ENCODE measurements at places on chromosomes 6 and 20.
A peak's percentile ranks its signal among the peaks of the same experiment; 100 is the strongest.

DNA sequence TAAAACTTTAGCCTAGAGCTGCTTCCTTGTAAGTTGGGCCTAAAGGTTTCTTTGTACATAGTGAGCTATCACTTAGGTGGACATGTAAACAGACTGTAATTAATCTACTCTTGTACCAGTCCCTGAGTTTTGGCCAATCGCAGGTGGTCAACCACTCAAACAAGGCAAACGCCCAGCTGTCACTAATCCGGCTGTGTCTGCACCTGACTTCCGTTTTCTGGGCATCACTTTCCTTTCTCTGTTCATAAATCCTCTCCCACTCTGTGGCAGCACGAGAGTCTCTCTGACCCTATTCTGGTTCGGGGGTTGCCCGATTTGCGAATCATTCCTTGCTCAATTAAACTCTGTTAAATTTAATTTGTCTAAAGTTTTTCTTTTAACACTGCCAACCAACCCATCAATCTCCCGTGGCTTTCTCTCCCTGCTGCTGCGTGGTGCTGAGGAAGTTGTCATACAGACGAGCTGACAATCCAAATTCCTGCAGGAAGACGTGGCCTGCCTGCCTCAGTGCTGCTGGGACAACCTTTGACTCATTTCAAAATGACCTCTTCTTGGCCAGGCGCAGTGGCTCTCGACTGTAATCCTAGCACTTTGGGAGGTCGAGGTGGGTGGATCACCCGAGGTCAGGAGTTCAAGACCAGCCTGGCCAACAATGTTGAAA lies 206.3 kb downstream of the QKI start:
- no peak for DNase-seq

DNA sequence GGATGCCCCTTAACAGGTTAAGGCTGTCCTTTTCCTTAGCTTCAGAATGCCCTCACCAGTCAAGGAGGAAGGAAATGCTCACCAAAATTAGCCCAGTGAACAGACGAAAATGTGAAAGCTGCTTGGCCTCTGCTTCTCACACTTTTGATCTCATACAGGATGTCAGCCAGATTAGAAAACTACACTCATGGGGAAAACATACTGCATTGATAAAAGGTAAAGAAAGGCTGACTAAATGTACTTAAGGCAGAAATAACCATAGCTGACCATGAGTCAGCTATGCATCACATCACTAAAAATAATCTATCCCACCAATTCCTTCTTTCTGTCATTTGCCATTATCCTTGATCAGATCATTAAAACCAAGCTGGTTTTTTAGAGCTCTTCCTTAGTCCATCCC lies 198.4 kb upstream of the TENT5A start:
- DNase-seq = no peak

GRCh38 chr6:154229786-154230185 lies 126.8 kb downstream of the IPCEF1 start:
- no peak for DNase-seq

DNA sequence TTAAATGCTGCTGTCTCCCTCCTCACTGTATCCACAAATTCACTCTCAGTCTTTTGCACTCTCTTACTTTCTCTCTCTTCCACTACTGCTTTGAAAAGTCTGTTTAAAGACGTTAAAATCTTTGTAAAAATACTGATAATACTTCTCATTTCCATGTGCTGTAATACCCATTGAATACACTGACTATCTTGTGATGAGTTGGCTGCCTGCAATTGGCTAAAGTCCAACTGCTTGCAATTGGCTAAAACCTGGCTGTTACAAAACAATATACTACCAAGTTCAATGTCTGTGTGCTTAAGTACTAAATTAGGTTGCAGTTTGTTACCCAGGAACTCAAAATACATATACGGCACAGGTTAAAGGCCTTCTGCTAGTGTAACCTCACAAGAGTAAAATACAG lies 264.8 kb downstream of the THBS2 start:
- DNase-seq = no peak

- no peak for DNase-seq
Observed at GRCh38 chr6:3309391-3310050, 50.8 kb downstream of the PSMG4 start.

GRCh38 chr6:112253841-112254816 lies at the start of gene LAMA4:
TSS of gene LAMA4 (minus strand) at chr6:112254567. CDS start at chr6:112254150, 417 bp downstream.
- DNase-seq = peak; percentile 10

Measured in GM13977 (cell line).